Head of caudate nucleus (tissue), 42 donors: ENCODE measurements at places on chromosomes 13 and 19.

DNA sequence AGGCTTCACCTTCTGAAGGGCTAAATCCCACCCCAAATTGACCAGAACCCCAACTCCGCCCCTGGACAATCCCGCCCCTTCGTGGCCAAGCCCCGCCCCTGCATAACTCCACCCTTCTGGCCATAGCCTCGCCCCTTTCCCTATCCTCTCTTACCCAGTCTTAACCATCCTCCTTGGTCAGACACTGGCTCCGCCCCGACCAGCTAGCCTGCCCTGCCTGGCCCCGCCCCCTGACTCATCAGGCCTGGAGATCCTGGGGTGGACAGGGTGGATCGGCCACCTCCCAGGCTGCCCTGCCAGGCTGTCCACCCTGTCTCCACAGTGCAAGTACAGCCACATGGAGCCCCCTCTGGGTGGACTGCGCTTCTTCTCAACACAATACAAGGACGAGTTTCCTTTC lies 8.0 kb upstream of the ZNF358 start:
- no peak for DNase-seq

GRCh38 chr19:40371802-40372122 lies 18.2 kb downstream of the HIPK4 start:
- no peak for DNase-seq

- DNase-seq: no peak
These were observed 619 bp downstream of the MEF2B start for GRCh38 chr19:19169236-19170052.

DNA sequence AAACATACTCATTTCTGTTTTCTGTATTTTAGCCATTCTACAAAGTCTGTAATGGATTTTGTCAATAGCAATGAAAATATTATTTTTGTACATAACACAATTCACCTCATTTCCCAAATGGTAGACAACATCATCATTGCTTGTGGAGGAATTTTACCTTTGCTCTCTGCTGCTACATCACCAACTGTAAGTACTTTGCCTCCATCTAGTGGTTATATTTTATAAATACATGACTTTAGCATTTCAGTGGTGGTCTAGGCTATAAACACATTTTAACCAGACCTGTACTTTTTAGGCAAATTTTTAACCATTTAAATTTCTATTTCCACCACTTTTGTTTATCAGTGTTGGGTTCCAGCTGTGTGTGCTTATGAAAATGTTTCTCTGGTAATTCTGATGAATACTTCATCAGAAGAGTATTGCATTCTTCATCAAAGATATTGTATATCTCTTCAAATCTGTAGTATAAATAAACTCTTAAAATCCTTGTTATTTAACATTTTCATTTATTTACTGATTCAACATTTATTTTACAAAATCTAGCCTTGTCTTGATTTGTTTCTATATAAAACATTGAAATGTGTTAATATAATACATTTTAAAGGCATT lies 222.4 kb downstream of the NBEA start:
- DNase-seq: no peak

GRCh38 chr19:50562996-50563395 lies 5.2 kb downstream of the LRRC4B start:
- no peak for DNase-seq

DNA sequence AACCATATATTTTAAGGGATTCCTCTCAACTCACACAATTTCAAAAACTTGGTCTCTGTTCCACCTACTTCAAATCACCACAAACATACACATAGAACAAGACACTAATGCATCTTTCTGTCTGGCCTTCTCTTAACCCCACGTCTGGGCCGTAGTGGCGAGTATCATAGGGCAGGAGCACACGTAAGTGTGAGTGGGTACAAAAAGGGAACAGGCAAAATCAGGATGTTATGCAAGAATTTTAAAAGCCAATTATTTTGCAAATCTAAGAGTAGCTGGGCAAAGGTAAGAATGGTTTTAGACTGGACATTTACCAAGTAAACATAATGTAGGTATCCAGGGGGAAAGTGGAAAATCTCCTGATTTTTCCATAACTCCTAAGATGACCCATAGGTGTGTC lies 35.1 kb downstream of the MTMR6 start:
- no peak for DNase-seq

DNA sequence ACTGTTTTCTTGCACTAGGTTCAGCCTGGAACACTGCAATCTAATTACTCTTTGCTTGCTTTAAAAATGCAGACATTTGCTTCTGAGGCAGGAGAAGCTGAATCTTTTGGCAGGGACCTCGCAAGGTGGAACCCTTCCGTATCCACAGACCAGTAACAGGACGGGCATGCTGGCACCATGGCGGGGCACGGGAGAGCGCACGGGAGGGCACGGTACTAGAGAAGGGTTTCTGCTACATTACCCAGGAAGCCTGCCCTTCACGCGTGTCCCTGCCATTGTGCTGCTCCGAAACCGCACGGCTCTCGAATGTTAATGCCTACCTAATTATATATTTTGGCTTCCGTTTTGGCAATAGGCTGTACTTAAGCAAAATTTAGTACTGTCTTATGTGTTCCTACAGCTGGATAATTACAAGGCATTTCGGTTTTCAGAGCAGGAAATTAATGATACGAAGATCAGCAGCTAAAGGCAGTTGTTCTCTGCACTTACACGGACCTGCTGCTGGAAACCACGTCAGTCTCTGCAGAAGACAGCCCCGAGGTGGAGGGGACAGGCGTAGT lies 430.4 kb downstream of the IRS2 start:
- no peak for DNase-seq

DNA sequence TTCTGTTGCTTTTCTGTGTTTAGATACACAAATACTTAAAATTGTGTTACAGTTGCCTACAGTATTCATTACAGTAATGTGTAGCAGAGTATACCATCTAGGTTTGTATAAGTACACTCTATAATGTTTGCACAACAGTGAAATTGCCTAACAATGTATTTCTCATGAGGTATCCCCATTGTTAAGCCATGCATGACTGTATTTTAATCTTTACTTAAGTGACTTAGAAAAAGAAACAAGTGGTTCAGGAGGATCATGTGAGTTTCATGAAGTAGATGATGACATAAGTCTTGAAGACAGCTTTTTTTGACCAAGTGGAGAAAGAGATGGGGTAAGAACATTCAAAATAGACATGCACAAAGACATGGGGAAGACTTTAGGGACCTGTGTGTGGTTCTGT lies 8.4 kb upstream of the KCTD4 start:
- DNase-seq: no peak

GRCh38 chr19:41929536-41930071 lies 1.4 kb upstream of the ERFL start:
- DNase-seq: no peak

GRCh38 chr13:34416971-34417380 lies 525.1 kb upstream of the NBEA start:
- DNase-seq: peak; percentile 58

- no peak for DNase-seq
These were observed 30.0 kb upstream of the ATP12A start for GRCh38 chr13:24650161-24650560.

DNA sequence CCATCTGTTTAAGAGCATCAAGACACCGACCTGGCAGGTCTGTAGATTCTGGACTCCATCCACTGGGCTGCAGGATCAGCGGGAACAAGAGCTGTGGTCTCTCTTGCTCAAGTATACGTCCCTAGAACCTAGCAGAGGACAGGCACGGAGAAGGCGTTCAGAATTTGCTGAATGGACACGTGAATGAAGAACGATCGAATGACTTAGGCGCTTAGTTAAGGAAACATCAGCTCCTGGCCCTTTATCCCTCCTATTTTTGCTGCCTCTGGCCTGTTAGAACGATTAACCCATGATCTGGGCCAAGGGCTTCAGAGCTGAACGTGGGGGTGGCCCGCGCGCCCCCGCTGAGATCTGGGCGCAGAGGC lies 953 bp downstream of the DZIP1 start:
- no peak for DNase-seq

GRCh38 chr13:40613192-40613818 lies 53.1 kb downstream of the FOXO1 start:
- DNase-seq: peak; percentile 50

GRCh38 chr19:46355234-46356148 lies 8.6 kb downstream of the PPP5C start:
- DNase-seq: no peak

- DNase-seq: no peak
These were observed 16.8 kb upstream of the TM9SF2 start for GRCh38 chr13:99484473-99484872.

- DNase-seq: no peak
These were observed 43.0 kb upstream of the UQCRFS1 start for GRCh38 chr19:29255912-29256311.

GRCh38 chr19:4130744-4131438 lies 7.0 kb upstream of the MAP2K2 start:
- DNase-seq: no peak

DNA sequence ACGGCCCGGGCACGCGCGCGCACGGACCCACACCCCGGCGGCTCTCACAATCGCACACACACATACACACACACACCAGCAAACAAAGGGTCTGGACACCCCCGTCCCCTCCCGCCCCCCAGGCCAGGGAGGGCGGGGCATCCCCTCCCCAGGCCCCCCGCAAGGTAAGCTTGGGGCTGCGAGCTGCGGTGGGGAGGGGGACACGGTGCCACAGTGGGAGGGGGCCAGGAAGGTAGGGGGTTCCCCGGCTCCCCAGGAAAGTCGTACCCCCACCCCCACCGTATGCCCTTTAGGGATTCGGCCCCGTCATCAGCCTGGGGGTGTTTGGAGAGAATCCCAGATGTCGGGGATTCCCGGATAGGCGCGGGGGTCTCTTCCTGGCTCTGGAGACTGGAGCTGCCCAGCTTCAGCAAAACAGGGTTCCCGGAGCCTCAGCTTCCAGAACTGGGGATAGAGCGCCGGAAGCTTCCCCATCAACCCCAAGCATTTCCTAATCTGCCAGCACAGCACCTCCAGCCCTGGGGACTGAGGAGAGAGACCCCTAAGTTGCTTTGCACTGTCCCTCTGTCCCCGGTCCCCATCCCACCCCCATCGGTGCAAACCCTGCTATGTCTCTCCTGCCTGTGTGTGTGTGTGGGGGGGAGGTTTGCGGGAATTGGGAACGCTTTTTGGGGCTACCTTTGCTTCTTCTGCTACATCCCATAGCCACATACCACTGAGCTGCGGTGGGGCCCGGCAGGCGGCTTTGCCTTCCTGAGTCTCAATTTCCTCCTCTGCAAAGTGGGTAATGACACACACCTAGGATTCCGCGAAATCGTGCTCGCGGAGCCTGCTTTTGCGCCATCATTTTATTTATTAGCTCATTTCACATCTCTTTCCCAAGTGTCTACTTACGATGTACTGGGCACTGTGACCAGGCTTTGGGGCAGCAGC lies 1.8 kb upstream of the CDC37 start:
- DNase-seq: no peak

DNA sequence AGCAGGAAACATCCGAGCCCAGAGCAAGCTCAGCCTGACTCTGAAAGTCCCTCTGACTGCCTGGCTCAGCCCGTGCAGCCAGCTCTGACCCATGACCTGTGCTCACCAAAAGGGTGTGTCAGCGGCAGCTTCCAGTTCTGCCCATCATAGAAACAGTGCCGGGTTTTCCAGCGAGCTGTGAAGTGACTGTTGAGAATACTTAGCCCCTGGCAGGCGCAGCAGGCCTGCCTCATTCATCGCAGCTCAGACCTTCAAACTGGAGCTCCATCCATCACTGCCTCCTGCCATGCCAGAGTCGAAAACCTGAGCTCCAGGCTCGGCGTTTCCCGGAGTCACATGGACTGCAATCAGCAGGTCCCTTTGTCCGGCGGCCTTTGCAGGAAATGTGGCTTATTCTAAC lies 16.3 kb upstream of the GSX1 start:
- no peak for DNase-seq

GRCh38 chr13:100063333-100063732 lies 25.6 kb upstream of the PCCA start:
- DNase-seq: no peak

GRCh38 chr13:33838647-33839046 lies 20.7 kb downstream of the RFC3 start:
- DNase-seq: no peak

DNA sequence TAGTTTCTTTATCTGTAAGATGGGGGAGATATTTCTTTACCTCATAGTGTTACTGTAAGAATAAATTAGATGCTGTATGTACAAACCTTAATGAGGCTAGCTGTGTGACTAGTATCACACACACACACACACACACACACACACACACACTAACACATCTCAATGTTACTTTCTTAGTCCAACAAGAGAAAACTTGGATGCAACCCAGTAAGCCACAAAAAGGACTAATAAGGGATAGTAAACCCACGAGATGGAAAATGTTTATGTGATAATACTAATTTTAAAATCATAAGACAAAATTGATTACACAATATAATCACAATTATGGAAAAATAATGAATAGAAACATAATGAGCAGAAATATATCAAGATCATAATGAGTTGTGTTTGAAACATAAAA lies 437.7 kb upstream of the ZNF507 start:
- DNase-seq: no peak

- DNase-seq: no peak
These were observed 23.2 kb upstream of the CYP2A13 start for GRCh38 chr19:41064974-41065569.

- no peak for DNase-seq
These were observed 33.0 kb upstream of the TSC22D1 start for GRCh38 chr13:44609137-44609536.

DNA sequence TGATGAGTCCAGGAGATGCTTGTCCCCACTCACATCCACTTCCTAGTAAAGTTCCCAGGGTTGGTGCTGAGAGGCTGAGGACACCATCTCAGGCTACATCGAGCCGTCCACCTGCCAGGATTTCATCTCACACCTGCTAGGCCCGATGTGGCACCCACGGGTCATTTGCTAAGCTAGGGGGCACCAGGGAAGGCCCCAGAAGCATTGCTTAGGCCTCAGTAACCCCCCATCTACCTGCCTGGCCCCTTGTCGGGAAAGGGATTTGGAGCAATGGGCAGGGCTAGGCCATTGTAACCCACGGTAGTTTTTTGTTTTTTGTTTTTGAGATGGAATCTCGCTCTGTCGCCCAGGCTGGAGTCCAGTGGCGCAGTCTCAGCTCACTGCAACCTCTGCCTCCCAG lies 51.8 kb downstream of the F2RL3 start:
- no peak for DNase-seq

- no peak for DNase-seq
These were observed 17.4 kb upstream of the NDUFS7 start for GRCh38 chr19:1366296-1366695.

- no peak for DNase-seq
These were observed 16.3 kb downstream of the TECR start for GRCh38 chr19:14545716-14546082.

GRCh38 chr13:100789968-100790367 lies 115.4 kb upstream of the TMTC4 start:
- DNase-seq: no peak

DNA sequence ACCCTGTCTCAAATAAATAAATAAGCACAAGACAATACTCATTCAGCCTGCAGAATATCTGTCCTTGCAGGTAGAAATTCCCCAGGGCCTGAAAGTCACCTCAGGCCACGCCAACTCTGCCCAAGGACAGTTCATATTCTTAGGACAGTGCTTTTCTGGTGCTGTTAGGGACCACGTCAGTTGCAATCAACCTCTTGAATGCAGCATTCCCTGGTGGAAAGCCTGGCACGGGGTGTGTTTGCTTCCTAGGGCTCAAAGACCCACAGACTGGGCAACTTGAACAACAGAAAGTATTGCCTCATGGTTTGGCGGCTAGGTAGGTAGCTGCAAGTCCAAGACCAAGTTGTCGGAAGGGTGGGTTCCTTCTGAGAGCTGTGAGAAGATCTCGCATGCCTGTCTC lies 160.3 kb downstream of the KCTD15 start:
- DNase-seq: no peak

GRCh38 chr19:38081547-38082255 lies 142.3 kb downstream of the DPF1 start:
- DNase-seq: no peak

- DNase-seq: no peak
These were observed 19.2 kb downstream of the SIGLEC7 start for GRCh38 chr19:51161266-51161665.
